ENCODE measurements at places on chromosomes 11 and 22.

GRCh38 chr11:121451986-121452608 is at the start of gene SORL1:
SORL1 (plus strand) TSS chr11:121452314; CDS start chr11:121452332, 18 bp downstream.
- DNase-seq = no peak

- DNase-seq = no peak
Observed at GRCh38 chr11:71163371-71163770, 89.0 kb downstream of the SHANK2 start.

- DNase-seq = no peak
Observed at GRCh38 chr11:75169101-75169885, 18.4 kb downstream of the SLCO2B1 start.

GRCh38 chr11:17596310-17596669 is 49.2 kb downstream of the OTOG start:
- DNase-seq = no peak

GRCh38 chr11:2722955-2723354 is 23.2 kb upstream of the KCNQ1OT1 start:
- DNase-seq = no peak

DNA sequence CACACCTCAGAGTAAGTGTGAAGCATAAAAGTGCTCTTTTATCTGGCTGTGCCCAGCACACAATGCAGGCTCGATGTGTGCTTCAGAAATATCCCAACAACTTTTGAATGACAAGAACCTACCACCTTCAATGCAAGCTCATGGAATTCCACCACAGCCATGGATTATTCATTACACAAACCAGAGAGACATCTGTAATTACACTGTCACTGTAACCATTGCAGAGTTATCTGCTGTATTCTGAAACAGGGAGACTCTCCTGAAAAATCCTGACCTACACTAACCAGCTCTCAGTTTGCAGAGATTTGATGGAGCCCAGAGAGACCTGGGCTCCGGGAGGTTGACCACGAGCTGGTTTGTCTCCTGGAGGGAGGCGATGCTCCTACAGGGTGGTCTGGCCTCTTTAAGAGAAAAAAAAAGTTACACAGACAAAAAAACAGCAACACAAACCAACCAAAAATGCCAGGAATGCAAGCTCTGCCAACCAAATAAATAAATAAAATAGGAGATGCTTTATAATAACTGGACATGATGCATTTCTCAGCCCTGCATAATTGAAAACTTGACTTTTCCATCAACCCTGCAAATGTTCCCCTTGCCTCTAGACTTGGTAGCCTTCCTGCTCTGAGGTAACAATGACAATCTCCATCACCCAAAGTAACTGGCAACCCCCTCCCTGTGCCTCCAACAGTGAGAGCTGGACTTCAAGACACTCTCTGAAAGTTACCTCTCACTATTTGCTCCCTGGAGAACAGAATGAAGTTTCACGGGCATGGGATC is 69.7 kb downstream of the ETS1 start:
- no peak for DNase-seq

- DNase-seq = no peak
Observed at GRCh38 chr11:73229321-73229895, 11.3 kb downstream of the P2RY2 start.

- DNase-seq = no peak
Observed at GRCh38 chr11:33376331-33377310, 119.4 kb downstream of the HIPK3 start.

GRCh38 chr11:2758751-2759150 is 59.0 kb upstream of the KCNQ1OT1 start:
- no peak for DNase-seq

GRCh38 chr11:34345540-34345876 is 12.3 kb downstream of the ABTB2 start:
- DNase-seq = no peak

GRCh38 chr11:129287920-129288319 is 87.7 kb upstream of the BARX2 start:
- DNase-seq = no peak

DNA sequence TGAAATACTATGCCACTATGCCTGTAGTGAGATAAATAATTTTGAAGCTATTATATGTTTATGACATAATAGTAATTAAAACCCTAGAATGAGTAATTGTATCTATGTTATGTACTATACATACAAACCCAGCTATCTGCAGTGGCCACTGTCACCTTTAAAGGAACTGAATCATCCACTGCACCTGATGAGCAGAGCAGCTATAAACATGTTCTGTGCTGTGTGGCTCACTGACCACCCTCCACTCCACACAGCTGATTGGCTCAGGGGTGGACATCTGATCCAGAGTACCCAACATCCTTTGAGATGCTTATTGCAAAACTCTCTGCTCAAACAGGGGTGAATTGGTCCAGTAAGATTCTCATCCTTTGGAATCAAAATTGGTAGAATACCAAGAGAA is 19.2 kb upstream of the RRAS2 start:
- no peak for DNase-seq

DNA sequence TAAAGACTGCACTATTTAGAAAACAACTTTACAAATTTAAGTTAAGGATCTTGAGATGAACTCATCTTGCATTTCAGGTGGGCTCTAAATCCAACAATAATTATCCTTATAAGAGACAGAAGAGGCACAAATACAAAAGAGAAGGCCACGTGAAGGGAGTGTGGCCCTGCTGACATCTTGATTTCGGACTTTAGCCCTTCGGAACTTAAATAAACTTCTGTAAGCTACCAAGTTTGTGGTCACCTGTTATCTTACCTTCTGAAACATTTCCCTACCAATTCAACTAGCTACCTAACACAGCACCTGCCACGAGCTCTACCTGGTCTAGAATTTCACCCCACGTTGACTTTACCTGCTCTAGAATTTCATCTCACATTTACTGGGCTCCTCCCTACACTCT is 42.9 kb upstream of the ARHGAP32 start:
- DNase-seq = no peak

DNA sequence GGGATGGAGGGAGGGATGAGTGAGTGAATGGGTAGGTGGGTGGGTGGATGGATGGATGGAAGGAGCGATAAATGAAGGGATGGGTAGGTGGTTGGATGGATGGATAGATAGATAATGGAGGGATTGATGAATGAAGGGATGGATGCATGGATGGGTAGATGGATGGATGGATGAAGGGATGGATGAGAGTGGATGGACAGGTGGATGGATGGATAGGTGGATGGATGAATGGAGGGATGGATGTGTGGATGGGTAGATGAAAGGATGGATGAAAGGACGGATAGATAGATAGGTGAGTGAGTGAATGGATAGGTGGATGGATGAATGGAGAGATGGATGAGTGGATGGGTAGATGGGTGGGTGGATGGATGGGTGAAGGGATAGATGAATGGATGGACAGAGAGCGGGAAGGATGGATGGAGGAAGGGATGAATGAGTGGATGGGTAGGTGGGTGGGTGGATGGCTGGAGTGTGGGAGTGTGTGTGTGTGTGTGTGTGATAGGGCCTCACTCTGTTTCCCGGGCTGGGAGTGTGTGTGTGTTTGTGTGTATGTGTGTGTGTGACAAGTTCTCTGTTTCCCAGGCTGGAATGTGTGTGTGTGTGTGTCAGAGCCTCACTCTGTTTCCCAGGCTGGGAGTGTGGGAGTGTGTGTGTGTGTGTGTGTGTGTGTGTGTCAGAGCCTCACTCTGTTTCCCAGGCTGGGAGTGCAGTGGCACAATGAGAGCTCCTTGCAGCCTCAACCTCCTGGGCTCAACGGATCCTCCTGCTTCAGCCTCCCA is 2.1 kb upstream of the PRR33 start:
- DNase-seq = no peak

DNA sequence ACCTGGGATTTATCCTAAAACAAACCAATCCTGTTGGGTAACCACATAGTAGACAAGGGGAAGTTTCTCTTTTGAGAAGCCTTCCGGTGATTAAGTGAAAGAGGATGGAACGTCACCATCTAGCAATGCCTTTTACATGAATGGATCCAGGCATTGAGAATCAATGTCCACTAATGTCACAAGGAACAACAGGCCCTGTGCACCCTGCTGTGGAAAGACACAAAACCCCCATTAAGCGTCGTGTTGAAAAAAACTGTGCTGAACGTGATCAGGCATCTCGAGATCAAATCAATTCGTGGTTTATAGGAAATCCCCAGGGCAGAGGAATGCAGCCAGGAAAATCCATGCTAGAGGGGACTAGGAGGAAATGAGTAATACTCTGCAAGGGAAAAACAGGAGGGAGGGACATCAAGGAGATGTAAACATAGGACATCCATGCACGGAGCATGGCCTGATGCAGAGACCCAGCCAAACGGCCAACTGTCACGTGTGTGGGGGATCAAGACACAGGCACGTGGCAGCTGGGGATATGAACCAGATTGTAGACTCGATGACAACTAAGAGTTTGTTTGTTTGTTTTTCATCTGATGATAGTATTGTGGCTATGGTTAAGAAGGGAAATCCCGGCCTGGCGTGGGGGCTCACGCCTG is 38.6 kb upstream of the CARS1 start:
- DNase-seq = no peak

DNA sequence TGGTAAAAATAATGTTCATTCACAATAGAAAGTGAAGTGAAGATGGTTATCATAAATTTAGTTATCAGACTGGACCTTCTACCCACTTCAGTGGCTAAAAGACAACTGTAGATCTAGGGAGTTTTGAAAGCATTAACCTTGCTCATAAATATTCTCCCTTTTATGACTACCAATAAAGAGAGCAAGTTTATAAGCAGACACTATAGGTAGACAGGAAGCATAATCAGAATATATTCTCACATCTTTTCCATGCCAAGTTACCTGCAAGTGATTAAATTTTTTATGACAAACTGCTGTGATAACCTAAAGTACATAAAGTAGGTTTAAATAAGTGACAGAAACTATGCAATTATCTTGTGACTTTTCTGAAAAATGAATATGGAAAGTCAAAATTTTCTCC is 62.5 kb downstream of the LUZP2 start:
- DNase-seq = no peak

GRCh38 chr11:128627666-128628324 is 40.4 kb upstream of the ETS1 start:
- no peak for DNase-seq

GRCh38 chr22:40673017-40673416 is 6.3 kb upstream of the MCHR1 start:
- DNase-seq = no peak

GRCh38 chr22:39123751-39124581 is 26.9 kb downstream of the APOBEC3H start:
- DNase-seq = no peak

DNA sequence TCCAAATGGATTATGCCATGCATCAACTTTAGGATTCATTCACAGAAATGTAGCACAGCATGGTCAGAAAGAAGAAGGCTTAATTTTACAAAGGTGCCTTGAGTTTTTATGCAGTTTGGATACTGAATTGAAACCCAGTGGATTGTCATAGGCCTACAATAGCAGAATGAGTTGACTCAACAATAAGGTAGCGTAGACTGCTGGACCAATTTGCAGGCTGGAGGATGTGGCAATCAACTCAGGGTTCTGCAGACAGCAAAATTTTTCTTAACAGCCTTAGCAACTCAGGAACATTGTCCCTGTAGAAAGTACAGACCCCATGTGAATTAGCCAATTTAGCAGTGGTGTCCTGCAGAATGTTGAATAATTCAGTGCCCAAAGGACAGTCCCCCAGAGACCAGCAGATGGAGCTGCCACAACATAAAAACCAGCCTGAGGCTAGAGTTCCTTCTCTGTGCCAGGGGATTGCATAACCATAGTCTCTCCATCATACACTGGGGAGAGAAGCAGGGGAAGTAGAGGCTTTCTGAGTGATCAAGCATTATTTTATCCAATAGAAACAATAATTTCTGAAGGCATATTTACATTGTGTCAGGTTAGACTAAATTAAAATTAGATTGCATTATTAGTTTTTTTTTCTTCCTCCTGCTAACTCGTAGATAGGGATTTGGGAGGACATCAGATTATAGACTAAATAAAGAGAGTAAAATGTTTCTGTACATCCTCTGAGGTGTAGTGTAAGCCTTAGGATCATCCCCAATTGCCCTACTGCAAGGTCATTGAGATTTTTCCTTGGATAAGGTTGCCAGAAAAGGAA is 20.3 kb upstream of the MRPL17 start:
- peak; percentile 14 for DNase-seq

GRCh38 chr11:42840176-42840829 is 471.5 kb upstream of the API5 start:
- DNase-seq = no peak

- no peak for DNase-seq
Observed at GRCh38 chr11:11148596-11148995, 204.5 kb downstream of the CSNK2A3 start.

DNA sequence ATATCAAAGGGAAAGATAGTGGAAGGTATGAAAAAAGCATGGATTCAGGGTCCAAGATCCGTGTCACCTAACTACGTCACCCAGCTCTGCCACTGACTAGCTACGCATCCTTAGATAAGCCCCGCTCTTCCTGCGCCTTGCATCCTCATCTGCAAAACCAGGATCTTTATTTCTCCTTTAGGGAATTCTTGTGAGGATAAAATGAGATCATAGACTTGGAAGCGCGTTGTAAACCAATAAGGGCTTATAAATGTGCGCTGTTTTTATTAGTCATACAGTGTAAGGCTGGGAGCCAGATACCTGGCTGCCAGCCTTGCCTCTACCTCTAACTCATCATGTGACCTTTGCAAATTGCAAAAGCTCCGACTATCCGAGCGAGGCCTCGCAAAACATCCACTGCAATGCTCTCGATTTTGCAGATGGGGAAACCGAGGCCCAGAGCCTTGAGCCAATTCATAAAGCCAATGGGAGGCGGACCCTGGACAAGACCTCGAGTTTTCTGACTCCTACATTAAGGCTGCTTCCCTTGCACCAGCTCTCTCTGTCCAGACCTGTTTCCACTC is 753 bp downstream of the PRPF19 start:
- peak; percentile 65 for DNase-seq

- peak; percentile 19 for DNase-seq
Observed at GRCh38 chr11:63840356-63841060, 1.6 kb downstream of the MARK2 start.

GRCh38 chr22:34587357-34588356 is 478.3 kb upstream of the ISX start:
- no peak for DNase-seq

GRCh38 chr11:44968510-44968909 is 17.8 kb upstream of the TP53I11 start:
- no peak for DNase-seq

DNA sequence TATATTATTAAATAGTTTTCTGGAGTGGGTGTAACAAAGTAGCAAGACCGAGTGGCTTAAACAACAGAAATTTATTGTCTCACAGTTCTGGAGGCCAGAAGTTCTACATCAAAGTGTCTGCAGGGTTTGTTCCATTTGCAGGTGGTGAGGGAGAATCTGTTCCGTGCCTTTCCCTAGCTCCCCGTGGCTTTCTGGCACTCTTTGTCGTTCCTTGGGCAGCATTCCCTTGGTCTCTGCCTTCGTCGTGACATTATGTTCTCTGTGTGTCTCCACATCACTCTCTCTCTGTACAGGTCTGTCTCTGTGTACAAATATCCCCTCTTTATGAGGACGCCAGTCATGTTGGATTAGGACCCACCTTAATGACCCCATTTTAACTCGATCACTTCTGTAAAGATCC is 38.2 kb downstream of the LDLRAD3 start:
- DNase-seq = no peak

- DNase-seq = no peak
Observed at GRCh38 chr11:474914-475506, 24.9 kb downstream of the PTDSS2 start.

GRCh38 chr11:79461144-79461543 is 20.3 kb upstream of the TENM4 start:
- DNase-seq = no peak

GRCh38 chr11:94511932-94512781 is at the start of gene C11orf97:
C11orf97 (plus strand) TSS chr11:94512461; CDS start chr11:94512529, 68 bp downstream.
- no peak for DNase-seq

GRCh38 chr11:125170510-125171031 is 6.0 kb downstream of the PKNOX2 start:
- DNase-seq = no peak

GRCh38 chr22:33766091-33766490 is 154.2 kb downstream of the LARGE1 start:
- DNase-seq = no peak
